ENCODE measurements at places on chromosomes 4 and X. TPM values are rescaled to one million over a fixed set of nuclear protein-coding genes. Genes with fewer than 3 reads are reported as not detected.

Gene XAGE5
- total RNA-seq = not detected

Gene DRP2
- total RNA-seq = 3.4 TPM

Gene TLR1
- total RNA-seq = 0.61 TPM

Gene USP17L10
- total RNA-seq = not detected

Gene UGT2A3
- total RNA-seq = not detected

Gene MAGED4
- total RNA-seq = 28.6 TPM

Gene SSX2
- not detected for total RNA-seq

Gene AWAT2
- total RNA-seq = not detected

Gene ASB9
- total RNA-seq = 9.4 TPM

DNA sequence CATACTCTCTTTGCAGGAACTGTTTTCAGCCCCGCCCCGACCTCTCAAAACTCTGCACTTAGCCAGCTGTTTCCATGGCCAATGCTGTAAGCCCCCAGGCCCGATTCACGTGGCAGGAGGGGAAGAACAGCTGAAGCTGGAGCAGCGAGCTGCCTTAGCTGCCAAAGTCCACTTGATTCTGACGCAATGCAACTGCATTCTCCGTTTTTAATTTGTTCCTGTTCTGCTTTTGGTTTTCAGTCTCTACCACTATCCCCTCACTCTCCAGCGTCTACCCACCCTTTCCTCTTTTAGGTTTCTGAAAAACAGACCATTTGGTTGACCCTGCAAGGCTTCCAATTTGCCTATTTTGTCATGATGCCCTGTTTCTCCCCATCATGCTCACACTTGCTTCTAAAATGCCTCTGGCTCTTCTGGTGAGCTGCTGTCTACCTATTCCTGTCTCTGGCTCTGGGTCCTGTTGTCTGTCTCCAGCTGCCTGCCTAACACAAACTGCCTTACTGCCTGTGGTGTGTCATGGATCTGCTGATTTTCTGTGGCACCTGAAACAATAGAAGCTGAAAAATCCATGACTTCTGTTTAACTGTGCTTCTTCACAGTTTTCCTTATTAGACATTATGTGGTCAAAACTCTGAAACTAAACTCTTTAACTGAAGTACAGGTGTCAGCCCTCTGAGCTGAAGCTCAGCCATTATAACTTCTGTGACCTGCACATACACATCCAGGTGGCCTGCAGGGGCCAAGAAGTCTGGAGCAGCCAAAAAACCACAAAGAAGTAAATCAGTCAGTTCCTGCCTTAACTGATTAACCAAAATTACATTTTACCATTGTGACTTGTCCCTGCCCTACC is 160.5 kb upstream of the AGTR2 start:
- peak; percentile 96 for DNase-seq

GRCh38 chr4:184838249-184839074 is 12.7 kb upstream of the ACSL1 start:
- DNase-seq = no peak

GRCh38 chrX:135985973-135986310 is 707 bp downstream of the SLC9A6 start:
- no peak for DNase-seq

GRCh38 chr4:37383579-37384229 is 139.2 kb downstream of the NWD2 start:
- DNase-seq = peak; percentile 33

- peak; percentile 92 for DNase-seq
Measured at GRCh38 chrX:119693040-119693995, at the start of gene SEPTIN6. TSS of gene SEPTIN6 (minus strand) at chrX:119693168. CDS start at chrX:119693105, 63 bp downstream.

GRCh38 chr4:2296631-2297601 is 35.0 kb upstream of the MXD4 start:
- no peak for DNase-seq

DNA sequence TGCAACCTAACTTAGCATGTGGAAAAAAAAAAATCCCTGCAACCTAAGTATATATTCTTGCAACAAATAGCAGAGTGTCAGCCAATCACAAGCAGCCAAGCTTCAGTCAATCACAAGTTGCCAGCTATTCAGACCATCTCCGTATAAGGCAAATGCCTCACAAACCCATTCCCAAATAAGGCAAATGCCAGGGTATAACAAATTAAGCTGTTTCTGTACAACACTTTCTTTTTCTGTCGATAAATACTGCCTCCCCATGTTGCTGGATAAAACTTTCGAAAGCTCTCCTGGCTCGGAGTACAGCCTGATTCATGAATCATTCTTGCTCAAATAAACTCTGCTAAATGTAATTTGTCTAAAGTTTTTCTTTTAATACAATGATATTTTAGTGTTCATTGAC is 460.7 kb upstream of the SMIM31 start:
- no peak for DNase-seq

DNA sequence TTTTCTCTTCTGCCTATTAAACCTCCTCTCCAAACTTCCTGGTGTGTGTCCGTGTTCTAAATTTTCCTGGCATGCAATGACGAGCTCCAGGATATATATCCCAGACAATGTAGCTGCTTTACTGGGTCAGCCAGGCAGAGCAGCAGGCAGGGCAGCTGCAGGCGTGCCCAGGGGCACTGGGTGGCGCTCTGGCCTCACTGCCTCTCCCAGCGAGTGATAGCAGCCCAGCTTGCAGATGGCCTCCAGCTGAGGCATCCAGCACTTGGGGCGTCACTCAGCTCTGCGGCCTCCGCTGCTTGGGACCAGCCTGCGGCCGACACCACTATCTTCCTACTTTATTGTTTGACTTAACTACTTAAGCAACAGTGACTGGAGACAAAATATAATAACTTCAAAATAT is 23.0 kb upstream of the UBA6 start:
- no peak for DNase-seq

- DNase-seq = no peak
Measured at GRCh38 chr4:124025428-124025827, 628.8 kb downstream of the SPRY1 start.

DNA sequence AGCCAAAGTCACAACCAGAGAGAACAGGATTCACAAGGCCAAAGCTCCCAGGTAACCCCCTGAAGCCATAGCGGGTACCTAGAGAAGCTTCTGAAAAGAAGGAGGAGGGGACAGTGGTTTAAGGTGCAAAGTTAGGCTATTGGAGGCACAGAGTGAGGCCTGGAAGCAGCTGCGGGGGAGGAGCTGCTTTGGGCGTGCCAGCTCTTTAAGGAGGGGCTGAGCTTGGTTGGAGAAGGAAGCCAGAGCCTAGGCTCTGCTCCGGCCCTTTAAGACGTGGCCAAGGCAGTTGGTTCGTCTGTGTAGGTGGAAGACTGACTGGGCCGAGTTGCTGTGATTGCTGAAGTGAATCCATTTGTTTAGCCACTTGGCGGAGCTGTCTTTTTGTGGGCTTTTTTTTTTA is 1.5 kb downstream of the KLF8 start:
- no peak for DNase-seq

DNA sequence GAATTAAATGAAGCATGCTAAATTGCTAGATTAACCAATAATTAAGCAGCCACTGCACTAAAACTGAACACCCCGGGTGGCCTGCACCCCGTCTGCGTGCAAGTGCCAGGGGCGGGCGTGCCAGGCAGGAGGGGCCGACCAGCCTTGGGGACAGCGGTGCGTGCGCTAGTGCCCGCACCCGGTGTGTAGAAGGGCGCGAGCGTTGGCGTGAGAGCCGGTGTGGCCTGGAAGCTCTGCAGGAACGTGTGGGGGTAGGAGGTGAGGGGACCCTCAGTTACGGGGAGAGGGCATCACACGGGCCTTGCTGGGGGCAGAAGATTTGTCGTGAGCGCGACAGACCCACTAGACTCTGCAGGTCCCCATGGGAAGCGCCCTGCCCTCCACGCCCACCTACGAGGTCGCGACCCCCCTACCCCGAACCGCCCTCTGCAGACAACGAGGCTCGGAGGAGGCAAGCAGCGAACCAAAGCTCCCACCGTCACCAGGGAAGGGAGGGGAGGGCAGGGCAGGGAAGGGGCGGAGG is 105.8 kb downstream of the FAM53A start:
- no peak for DNase-seq

DNA sequence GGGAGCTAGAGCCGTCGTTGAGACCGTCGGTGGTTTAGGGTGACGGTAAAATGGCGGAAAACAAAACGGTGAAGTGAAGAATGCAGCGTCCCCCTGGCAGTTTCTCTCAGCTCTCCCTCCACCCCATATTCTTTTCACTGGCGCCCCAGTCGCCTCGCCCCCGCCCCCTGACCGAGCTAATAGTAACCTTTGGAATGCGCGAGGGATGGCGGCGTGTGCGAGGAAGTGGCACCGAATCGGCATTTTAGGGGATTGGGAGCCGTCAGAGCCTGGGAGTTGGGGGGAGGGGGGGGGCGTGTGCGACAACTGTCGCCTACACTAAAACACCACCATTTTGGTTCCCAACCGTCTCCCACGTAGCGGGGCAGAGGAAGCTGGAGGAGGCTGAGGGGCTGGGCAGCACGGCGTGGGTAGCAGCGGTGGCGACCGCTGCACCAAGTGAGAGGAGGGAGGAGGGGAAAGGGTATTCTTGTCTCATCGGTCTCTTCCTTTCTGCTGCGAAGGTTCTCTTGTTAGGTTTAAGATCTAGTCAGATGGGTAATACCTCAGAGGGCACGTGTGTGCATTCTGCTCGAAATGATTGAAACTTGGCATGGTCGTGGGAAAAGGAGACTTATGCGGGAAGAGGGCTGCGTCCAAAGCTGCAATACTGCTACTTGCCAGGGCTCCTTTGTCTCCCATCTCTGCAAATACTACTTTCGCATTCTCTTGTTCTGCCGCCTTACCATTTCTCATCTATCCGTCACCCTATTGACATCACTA is 840 bp downstream of the ZNF711 start:
- peak; percentile 45 for DNase-seq

- DNase-seq = no peak
Measured at GRCh38 chr4:104032896-104033295, 313.1 kb upstream of the TACR3 start.

- DNase-seq = peak; percentile 22
Measured at GRCh38 chrX:22742174-22742573, 257.6 kb upstream of the DDX53 start.
